ENCODE measurements at places on chromosomes 5 and 9.
A peak's percentile ranks its signal among the peaks of the same experiment; 100 is the strongest.

DNA sequence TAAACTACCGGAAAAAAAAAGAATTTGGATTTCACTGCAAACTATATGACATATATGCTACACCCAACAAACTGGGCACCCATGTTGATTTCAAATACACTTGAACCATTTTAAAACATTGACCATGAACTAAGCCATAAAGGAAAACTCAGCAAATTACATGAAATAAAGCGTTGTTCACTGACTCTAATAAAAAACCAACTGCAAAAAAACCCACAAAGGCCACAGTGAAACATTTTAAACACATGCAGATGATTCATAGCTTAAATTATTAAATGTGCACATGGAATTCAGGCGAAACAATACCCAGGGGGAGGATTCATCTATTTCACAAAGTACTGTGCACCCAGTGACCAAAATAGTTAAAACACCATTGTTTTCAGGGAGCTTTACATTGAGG, 33.3 kb downstream of the MTRR start:
- no peak for DNase-seq

DNA sequence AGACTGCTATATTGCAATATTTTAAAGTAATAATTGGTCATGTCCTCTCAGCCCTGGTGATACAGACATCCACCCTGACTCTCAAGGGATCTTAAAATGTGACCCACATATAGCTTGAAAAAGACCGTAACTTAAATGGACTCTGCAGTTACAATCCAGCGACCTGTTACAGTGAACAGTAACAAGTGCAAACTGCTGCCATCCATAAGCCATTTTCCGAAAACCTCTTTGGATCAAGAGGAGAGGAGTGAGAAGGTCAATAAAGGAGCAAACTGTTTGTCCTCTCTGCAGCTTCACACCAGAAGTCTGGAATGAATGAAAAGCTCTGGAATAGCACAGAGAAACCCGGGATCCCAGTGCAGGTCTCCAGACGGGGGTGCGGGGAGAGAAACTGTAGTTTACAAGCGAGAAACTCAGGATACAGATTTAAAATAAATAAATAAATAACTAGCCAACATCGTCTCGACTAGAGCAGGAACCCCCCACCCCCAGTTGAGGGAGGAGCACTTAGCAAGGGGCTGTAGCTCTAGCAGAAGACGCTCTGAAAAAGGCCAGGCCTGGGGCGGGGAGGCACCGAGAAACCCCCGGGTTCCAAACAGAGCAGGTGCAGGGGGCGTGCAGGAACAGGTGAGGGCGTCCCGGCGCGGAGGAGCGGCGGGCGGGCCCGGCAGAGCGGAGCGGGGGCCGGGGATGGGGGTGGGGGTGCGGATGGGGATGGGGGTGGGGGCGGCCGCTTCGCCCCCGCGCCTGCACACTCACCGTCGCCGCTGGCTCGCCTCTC, 572 bp downstream of the ZDHHC21 start:
- DNase-seq, result no peak

GRCh38 chr5:119274767-119275130, 81.1 kb upstream of the TNFAIP8 start:
- DNase-seq, result peak; percentile 54

DNA sequence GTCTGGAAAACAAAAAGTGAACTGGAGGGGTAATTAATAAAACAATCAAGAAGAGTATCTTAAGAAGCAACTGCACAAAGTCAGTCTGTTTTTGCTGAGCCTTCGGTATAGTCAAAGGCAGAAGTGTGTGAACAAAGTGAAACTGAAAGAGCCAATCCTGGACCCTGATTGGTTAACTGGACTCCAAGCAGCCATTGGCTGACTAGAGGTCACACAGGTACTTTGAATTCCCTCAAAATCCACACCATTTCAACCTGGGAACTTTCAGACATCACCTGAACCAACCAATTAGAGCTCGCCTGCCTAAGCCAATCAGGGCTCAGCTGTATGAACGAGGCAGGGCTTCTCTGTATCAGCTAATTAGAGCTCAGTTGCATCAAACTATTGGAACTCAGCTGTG, 286.7 kb downstream of the TLE4 start:
- peak; percentile 45 for DNase-seq

DNA sequence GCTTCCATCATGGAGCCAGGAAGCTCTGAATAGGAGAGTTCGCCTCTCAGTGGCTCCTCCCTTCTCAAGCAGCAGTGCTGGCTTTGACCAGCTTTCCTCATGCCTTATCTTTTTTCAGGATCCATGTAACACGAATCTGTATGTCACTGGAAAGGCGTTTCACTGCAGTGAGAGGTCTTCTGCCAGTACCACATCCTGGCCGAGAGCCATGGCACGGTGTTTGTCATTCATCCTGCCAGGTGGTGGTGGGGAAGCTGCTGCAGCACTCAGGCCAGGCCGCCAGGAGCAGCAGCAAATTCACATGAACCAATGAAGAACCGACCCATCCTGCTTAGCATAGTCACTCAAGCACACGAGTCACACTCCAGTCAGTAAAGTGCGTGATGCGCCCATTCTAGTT, 179.0 kb downstream of the FANCC start:
- DNase-seq, result no peak

DNA sequence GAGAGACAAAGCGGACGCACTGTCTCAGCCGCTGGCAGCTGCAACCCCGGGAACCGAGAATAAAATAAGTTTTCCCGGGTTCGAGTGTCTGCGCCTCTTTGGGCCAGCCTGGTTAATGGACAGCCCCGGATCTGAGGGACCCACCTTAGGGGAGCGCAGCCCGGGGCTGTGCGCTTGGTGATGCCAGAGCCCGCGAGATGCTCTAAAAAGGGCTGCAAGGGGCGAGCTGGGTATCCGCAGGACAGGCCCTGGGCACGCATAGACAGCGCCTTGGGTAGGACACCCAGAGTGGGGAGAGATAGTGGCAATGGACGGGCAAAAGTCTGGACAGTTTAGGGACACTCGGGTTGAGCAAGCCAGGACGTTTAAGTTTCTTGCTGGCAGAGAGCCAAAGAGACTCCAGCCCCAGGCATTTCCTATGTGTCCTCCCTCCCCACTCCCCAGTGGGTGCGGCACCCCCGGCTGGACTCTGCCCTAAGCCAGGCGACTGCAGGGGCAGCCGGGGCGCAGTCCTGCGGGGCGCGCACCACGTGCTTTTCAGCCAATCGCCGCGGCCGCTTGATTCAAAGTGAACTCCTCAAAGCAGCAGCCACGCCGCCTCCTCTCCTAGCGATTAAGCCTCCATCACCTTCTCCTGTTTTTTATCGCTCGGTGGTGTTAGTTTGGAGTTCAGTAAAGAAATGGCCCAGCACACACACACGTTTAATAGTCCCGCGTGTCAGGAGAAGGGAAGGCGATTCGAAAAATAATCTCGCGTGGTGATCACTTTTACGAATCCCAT, 616 bp upstream of the ENC1 start:
- peak; percentile 82 for DNase-seq

DNA sequence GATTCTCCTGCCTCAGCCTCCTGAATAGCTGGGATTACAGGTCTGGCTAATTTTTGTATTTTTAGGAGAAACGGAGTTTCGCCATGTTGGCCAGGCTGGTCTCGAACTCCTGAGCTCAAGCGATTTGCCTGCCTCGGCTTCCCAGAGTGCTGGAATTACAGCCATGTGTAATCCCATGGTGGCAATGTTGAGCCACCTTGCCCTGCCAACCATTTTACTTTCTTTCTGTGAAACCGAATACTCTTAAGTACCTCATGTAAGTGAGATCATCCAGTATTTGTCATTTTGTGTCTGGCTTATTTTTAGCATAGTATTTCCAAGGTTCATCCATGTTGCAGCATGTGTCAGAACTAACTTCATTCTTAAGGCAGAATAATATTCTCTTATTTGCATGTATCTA, 8.2 kb downstream of the PRRC2B start:
- no peak for DNase-seq

DNA sequence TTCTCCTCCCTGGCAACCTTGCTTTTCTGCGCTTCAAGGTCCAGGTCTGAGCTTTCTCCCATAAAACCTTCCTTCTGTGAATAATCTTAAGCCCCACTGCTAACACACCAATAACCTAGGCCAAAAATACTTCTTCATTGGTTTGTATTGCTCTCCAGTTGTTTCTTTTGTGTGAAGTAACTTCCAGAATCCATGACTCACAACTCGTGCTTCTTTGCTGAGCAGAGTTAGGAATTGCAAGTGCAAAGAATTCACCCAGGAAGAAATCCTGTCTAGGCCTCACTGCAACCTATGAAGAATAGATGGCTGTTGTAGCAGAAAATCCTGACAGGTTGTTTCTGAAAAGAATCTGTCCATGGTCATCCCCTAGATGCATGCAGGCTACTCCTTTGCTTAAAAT, 295.7 kb downstream of the MED10 start:
- no peak for DNase-seq

- DNase-seq, result no peak
Observed at GRCh38 chr5:113024076-113024697, 47.6 kb downstream of the DCP2 start.

DNA sequence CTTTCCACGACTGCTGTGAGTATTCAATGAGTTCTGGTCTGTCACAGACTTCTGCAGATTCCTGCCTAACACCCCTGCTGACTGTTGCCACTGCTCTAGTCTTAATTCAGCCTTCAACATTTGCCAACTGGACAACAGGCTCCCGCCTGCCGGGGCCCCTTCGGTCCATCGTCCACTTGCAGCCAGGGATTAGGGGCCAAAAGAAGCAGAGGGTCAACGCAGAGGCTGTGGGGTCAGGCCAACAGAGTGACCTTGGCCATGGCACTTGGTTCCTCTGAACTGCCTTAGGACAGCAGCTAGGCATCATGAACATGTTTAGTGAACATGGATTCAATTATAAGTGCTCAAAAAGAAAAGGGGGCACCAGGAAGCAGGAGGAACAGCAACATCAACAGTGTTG, 28.7 kb downstream of the MORN5 start:
- DNase-seq, result no peak

DNA sequence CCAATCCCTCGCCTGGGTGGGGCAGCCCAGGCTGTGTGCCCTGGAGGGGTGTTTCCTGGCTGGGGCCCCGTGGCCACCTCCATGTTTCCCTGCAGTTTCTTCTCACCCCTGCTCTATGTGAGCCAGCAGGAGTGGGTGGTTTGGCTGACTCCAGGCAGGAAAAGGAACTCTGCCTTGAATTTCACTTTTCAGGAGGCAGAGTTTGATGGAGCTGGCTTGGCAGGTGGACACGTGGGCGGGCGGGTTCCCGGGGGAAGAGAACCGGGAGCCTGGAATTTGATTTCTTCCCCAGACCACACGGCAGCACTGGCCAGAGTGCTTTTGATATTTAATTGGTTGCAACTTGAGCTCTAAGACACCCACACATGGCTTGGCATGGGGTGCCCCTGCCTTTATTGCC, 119.8 kb upstream of the PANK3 start:
- DNase-seq, result peak; percentile 44

Measured in GM03348 (cell line).